ENCODE measurements at places on chromosomes 5 and 9.

DNA sequence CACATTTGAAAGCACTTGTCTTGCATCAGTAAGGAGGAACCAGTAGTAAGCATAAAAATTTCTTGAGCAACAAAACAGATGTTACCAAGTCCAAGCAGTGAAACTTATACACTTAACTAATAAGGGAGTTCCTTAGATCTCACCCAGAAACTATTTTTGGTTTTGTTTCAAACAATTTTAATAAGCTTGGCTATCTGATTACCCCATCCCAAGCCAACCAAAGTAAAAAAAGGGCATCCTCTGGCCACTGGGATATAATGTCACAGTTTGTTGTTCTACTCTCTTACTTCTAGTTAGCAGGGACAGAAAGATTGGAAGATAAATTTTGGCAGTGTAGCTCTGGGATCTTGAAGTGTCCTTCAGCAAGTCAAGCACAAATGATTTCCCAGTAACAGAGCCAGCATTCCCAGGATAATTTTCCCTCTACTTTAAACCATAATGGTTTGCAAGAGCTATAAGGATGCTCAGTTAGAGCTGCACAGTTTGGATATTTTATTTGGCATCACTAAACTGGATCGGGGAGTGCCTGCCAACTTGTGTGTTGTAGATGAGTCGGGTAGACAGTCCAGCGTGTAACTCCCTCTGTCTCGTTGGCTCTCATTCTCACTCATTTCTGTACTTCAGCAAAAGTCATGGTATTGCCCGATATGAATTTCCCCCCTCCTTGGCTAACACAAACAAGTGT, 161.9 kb upstream of the HMHB1 start:
- DNase-seq = no peak

GRCh38 chr9:71822456-71822855, 54.1 kb upstream of the CEMIP2 start:
- DNase-seq = no peak

DNA sequence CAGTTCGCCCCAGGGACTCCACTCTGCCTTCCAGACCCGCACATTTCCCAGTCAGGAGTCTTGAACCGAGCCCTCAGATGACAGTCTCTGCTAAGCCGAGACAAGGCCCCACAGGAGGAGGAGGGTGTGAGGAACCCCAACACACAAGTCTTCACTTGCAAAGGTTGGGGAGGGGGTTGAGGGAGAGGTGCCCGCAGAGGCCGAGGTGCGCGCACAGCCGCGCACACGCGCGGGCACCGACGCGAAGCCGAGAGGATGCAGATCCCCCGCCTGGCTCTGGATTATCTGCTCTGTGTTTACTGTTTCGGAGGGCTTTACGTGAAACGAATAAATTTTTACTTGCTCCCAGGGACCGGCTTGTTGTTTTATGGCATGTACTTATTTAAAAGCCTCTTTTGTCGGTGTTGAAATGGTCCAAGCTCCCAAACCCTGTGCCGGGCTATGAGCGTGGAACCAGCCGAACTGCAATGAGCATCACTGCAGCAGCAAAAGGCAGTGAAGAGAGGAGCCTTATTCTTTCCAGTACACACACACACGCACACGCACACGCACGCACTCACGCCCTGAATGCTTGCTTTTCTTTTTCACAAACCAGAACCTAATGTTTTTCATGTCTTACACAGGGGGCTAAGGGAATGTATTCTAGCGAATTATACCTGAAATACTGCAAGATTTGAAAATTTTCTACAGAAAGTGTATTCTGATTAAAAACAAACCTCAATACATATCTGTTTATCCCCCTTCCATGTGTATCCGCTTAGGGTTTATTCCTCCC, 297.7 kb downstream of the PARP8 start:
- DNase-seq = no peak

- DNase-seq = no peak
Observed at GRCh38 chr9:129720181-129720864, 32.5 kb downstream of the PTGES start.

DNA sequence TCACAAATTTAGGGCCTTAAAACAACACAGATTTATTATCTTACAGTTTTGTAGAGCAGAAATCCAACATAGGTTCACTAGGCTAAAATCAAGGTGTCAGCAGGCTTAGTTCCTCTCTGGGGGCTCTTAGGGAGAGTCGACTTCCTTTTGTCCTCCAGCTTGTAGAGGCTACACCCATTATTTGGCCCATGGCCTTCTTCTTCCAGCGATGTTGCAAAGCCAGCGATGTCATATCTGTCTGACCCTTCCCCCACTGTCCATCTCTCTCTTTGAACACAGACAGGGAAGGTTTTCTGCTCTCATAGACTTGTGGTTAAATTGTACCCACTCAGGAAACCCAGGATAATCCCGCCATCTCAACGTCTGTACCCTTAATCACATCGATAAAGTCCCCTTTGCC, 60.3 kb upstream of the SHB start:
- DNase-seq = no peak

GRCh38 chr5:1019001-1019905, 10.7 kb downstream of the NKD2 start:
- DNase-seq = no peak

- DNase-seq = no peak
Observed at GRCh38 chr9:105828171-105828570, 133.8 kb downstream of the TMEM38B start.

DNA sequence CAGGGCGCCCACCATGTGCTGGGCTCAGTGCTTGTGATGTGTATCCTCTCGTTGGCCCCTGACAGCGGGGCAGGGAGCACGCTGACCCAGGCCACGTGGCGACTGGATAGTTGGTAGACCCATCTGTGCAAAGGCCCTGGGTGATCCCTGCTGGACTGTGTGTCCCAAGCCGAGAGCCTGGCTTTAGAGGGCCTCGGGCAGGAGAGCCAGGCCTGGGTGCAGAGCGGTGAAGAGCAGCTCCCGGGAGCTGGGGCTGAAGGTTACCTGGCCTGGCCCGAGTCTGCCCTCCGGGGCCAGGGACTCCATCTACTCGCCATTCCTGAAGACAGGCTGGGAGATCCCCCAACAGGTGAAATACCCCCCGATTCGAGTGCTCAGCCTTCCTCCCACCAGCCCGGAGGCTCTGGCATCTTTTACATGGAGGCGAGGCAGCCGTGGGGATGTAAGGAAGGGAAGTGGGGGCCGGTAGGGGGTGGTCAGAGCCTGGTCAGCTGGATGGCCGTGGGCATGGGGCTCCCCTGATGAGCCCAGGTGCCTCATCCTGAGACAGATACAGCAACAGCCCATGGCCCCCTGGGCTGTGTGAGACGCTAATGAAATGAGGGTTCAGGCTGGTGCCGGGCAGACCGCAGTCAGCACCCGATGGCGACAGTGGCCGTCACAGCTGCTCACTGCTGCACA, 19.0 kb downstream of the NCS1 start:
- no peak for DNase-seq

GRCh38 chr9:114008667-114009410, 69.3 kb downstream of the AMBP start:
- no peak for DNase-seq

- no peak for DNase-seq
Observed at GRCh38 chr5:109247986-109248385, 161.8 kb downstream of the PJA2 start.

- DNase-seq = no peak
Observed at GRCh38 chr5:17056141-17056631, 120.1 kb upstream of the MYO10 start.

DNA sequence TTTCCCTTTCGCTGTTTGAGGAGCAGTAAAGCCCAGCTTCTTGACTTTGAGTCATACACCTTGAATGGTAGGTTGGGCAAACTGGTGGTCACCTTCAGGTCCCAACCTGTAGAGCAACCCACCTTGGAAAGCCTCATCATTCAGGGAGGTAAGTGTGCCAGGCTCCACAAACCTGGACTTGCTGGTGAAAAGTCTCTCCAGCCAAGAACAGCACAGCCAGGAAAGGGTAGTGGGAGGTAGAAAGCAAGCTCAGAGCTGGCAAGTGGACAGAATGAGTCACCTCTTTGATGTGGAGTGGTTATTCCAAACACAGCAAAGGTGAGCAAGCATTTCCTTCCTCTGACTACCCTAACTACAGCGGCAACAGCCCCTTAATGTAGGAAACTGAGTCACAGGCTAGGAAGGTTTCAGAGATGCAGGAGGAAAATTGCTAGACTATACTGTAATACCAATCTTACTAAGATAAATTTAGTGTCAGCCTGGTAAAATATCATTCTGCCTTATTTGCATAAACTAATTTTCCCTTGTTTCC, 117.5 kb upstream of the MTAP start:
- DNase-seq = no peak

DNA sequence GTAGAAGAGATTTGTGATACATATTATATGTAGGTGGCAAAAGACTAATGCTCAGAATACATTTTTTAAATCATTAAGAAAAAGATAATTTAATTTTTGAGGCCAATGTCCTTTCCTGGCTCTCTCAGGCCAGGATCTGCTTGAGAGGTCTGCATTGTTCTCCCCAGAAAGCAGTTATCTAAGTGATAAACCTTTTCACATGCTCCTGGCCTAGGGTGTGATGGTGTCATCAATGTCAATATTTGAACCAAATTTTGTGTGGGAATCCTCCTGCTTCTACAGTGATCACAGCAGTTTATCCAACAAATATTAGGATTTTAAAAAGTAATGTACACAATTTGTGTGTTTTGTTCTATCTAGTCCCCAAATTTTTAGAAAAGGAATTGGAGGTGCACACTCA, 166.6 kb downstream of the DIRAS2 start:
- no peak for DNase-seq

- no peak for DNase-seq
Observed at GRCh38 chr5:115738830-115739229, 77.6 kb downstream of the CDO1 start.

DNA sequence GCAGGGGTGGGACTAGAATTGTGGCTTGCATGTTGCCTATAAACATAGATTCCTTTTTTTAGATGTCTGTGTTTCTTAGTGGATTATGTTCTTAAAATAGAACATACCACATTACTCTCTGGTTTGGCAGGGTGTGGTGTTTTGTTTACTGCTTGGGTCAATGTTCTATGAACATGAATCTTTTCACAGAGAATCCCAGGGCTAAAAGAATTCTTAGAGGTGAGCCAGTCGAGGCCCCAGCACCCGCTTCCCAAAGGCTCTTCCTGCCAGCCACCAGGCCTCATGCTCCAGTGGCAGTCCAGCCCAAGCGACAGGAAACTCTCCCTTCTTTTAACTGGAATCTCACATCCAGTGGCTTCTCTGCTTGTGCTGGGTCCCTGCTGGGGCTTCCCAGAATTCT, 126.6 kb downstream of the C9orf152 start:
- DNase-seq = no peak

DNA sequence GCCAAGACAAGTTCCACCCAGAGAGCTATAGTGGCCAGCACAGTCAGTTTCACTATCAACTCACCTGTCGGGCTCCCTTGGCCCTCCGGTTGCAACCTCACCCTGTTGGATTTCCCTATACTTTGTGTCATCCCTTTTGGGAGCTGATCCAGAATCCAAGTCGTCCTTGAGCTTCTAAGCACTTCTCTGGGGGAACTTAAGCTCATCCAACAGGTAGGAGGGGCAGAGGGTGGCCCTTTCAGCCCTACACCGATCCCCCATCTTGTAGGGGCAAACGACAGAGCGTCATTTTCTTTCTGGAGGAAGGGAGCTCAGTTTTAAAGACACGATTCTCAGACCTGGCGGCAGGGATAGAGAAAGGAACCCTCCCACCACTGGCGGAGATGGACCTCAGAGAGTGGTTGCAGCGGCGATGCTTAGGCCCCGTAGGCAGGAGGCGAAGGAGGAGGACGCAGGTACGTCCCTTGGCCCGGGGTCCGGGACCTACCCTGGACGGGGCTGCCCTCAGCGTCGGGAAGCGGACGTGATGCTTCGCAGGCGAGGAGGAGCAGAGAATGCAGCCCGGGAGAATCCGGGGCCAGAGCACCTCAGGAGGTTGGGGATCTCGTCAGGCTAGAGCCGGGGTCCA, 519 bp downstream of the ZER1 start:
- DNase-seq = no peak

- no peak for DNase-seq
Observed at GRCh38 chr9:78121488-78121887, 89.9 kb upstream of the GNAQ start.

DNA sequence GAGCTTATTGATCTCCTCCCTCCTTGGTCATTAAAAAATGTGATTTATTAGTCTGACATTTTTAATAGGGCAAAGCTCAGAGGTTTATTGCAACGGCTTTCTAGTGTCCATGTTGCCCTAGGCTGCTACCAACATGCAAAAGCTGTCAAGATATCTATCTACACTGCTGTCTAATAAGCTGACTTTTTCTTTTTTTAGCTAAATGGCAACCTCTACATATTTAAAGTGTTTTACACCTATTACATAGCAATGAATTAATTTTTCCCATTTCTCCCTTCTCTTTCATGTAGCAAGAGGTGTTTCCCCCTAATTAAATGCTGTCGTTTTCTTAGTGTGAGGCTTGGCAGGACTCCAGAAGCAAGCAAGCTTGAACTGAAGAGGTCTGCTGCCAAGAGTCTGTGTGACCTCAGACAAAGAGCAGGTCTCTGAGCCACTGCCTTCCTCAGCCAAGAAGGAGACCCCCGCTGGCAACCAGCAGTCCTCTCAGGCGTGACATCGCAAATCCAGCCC, 79.4 kb downstream of the GAS1 start:
- DNase-seq = no peak

GRCh38 chr5:115463983-115464382, 80.6 kb downstream of the FEM1C start:
- DNase-seq = no peak

GRCh38 chr9:99749641-99750040, 72.0 kb upstream of the NR4A3 start:
- no peak for DNase-seq

- no peak for DNase-seq
Observed at GRCh38 chr9:5438301-5439162, 807 bp upstream of the PLGRKT start.

DNA sequence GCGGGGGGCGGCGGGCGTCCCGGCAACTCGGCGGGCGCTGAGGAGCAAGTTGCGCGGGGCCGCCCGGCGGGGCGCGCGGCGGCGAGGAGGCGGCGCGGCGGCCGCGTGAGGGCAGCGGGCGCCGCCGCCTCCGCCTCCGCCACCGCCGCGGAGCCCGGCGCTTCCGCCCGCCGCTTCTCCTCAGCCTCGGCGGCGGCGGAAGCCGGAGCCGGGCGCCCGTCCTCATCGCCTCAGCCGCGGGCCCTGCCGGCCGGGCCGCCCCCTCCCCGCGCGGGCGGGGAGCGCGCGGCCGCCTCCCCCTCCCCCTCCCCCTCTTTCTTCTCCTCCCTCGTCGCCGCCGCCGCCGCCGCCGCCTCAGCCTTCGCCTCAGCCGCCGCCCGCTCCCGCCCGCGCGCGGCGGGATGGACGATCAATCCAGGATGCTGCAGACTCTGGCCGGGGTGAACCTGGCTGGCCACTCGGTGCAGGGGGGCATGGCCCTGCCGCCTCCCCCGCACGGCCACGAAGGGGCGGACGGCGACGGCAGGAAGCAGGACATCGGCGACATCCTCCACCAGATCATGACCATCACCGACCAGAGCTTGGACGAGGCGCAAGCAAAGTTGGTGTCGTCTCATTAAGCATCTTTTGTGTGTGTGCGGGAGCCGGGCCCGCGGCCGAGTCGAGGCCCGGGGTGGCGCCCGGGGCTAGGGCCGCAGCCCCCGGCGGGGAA, at the start of gene PBX3:
Gene PBX3, plus strand, starts transcription at position 321 of the 712 bp plus-strand sequence.
- DNase-seq = no peak
